ENCODE measurements at places on chromosomes 1 and 21.

- H3K36me3 ChIP-seq, result no peaks in the 10 kb centered on the region
- no peaks in the 10 kb centered on the region for H3K4me1 ChIP-seq
- no peak for DNase-seq
These were observed 247.9 kb downstream of the NPHP4 start for GRCh38 chr1:5744341-5744740.

DNA sequence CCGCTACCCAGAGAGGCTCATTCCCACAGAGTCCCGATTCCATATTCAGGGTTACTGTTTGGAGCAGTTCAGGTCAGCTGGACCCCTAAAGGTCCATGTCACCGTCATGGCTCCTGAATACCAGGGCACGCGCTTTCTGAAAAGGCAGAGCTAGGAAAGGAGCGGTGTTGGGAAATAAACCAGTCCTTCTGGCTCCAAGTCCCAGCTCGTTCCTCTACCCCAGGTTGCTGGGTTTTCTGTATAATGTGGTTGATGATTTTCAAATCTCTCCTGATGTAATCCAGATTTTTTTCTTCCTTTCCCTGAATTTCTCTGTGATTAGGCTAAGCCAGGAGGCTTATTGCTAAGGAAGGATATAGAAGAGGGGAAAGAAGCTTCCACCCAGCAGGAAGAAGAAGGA lies 14.0 kb upstream of the PKP1 start:
- no peak overlapping the region for H3K27ac ChIP-seq
- H3K27me3 ChIP-seq, result peaks cover 28% of the 10 kb centered on the region
- no peak for DNase-seq

GRCh38 chr1:210817385-210818275 lies 316.3 kb downstream of the KCNH1 start:
- H3K4me1 ChIP-seq, result peaks cover 27% of the 10 kb centered on the region
- DNase-seq, result no peak
- no peaks in the 10 kb centered on the region for H3K36me3 ChIP-seq
- H3K4me3 ChIP-seq, result no peak overlapping the region
- peaks cover 9% of the 10 kb centered on the region for H3K27me3 ChIP-seq

- no peak overlapping the region for H3K4me3 ChIP-seq
- peaks cover 2% of the 10 kb centered on the region for H3K27me3 ChIP-seq
- no peak for DNase-seq
- H3K36me3 ChIP-seq, result no peaks in the 10 kb centered on the region
- H3K27ac ChIP-seq, result no peak overlapping the region
- no peaks in the 10 kb centered on the region for H3K4me1 ChIP-seq
These were observed 100.0 kb upstream of the SERTAD4 start for GRCh38 chr1:210132582-210132981.

DNA sequence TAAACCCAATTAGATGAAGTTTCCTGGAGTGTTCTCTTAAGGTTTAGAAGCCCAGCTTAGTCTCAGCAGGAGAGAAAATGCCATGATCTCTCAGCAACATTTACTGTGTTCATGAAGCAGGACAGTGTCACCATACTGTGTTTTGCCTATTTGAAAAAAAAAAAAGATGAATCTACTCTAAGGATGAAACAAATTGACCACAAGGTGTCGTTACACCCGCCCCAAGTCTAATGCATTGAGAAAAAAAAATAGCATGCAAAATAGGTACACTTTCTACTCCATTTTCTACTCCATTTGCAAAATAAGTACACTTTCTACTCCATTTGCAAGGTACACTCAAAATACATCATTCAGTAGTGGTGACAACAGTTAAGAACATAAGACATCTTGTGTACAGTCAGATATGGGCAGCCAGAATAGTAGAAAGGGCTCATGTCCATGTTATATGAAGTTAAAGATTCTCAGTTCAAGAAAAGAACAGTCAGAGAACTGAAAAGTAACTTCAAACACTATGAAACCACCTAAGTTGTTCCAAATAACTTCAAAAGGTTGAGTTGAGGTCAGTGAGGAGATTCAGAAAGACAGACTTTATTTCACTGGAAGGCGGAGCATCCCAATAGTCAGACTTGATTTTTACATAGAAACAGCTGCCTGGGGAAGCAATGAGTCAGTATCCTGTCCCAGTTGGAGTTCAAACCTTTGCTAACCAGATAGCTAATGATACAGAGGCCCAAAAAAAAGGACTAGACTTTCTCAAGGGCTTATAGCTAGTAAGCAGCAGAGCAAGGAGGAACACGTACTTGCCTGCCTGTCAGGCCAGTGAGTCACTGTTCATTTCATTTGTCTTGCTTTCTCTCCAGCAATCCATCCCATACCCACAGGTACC lies 13.3 kb downstream of the PLPPR5 start:
- peaks cover 2% of the 10 kb centered on the region for H3K27me3 ChIP-seq
- H3K27ac ChIP-seq, result no peak overlapping the region

Data from activated B cell treated with CpG ODN at 0.5 μM for 24 hours (primary cell).